ENCODE measurements at places on chromosomes 5 and 9.

DNA sequence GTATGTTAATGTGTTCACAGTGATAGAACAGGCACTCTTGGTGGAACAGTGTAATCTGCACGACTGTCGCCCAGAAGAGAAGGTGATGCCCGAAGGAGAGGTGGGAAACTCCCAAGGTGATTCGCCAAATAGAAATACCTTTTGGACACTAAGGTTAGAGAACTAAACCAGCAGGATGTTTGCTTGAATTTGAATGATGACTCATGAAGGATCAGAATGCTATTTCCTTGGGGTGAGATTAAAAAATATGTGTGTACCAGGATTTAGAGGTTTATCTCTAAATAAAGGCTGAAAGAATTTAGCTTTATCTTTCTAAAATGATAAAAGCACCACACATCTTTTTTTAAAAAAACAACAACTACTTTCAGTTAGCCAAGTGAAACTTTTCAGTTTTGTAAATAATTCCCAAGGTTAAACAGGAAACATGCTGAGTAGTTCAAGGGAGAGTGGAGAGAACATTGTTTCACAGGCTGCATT is 297.4 kb upstream of the TAS2R1 start:
- DNase-seq: no peak

DNA sequence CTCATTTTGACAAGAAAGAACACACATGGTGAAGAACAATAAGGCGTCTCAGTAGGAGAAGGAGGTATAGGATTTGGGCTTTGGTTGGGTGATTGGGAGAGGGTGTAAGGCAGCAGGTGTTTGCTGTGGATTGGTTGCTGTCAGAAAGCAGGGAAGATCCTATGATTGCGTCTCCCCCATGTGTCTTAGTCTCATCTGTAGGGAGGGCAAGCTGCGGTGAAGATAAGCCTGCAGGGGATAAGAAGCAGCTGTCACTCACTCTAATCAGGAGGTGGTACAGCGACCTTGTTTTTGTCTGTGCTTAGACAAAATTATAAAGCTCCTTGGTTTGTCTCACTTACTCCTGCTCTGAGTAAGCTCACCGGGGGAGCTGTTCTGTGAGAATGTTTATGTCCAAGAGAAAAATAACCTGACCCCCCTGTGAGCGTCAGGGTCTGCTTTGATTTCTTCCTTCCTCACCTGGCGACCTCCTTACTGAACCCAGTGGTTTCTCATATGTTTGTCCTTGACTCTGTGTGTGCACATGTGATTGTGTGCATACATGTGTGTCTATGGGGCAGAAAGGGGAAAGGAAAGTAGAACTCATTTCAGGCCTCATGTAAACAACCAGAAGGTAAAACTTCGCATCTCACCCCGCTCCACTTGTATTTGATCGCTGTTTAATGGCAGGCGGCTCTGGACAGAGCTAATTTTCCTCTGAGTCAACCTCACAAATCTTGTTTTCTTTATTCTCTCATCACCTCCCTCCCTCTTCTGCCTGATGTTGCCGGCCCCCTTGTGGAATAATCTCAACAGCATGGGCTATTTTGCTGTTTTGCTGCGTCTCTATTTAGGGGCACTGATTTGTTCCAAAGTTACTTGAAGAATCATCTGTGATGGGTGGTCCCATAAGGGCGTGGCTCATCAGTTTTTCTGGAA is 105.6 kb downstream of the TENT4A start:
- no peak for DNase-seq

- DNase-seq: no peak
These were observed 66.8 kb downstream of the FBXL7 start for GRCh38 chr5:15566789-15567188.

- peak; percentile 8 for DNase-seq
These were observed 24.0 kb downstream of the CHD1 start for GRCh38 chr5:98904780-98905179.

- no peak for DNase-seq
These were observed 63.3 kb downstream of the ABCA1 start for GRCh38 chr9:104864675-104865104.

GRCh38 chr5:96001262-96001661 is 39.6 kb upstream of the ELL2 start:
- no peak for DNase-seq

- DNase-seq: no peak
These were observed 368.5 kb downstream of the DTWD2 start for GRCh38 chr5:118619823-118620222.

DNA sequence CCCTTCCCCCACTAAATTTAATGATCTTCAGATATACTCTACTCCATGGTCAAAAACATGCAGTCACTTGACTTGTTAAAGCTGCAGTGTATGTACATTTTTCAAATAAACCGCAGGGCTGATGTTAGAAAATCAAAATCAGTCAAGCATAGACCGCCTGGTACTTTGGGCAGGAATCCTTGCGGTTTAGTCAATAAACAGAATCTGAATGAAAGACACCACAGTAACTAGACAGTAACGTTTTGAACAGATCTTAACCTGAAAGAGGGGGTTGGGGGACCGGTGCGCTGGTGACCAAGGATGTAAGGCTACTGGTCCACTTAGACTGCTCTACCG is 188.8 kb downstream of the BNC2 start:
- DNase-seq: no peak

Measured in activated CD4-positive, alpha-beta T cell treated with anti-CD3 and anti-CD28 coated beads, Interleukin-2, amount 50 U/mL, for 4 hours (primary cell).